ENCODE measurements at places on chromosomes 5 and 9.
A peak's percentile ranks its signal among the peaks of the same experiment; 100 is the strongest.

GRCh38 chr9:129174724-129175514 lies 3.1 kb downstream of the IER5L start:
- peak; percentile 83 for DNase-seq

- DNase-seq: no peak
These were observed 52.4 kb downstream of the RFX3 start for GRCh38 chr9:3473405-3473804.

GRCh38 chr5:45533663-45534062 lies 162.5 kb downstream of the HCN1 start:
- DNase-seq: no peak

- DNase-seq: no peak
These were observed 155.9 kb upstream of the SHB start for GRCh38 chr9:38224941-38225340.

DNA sequence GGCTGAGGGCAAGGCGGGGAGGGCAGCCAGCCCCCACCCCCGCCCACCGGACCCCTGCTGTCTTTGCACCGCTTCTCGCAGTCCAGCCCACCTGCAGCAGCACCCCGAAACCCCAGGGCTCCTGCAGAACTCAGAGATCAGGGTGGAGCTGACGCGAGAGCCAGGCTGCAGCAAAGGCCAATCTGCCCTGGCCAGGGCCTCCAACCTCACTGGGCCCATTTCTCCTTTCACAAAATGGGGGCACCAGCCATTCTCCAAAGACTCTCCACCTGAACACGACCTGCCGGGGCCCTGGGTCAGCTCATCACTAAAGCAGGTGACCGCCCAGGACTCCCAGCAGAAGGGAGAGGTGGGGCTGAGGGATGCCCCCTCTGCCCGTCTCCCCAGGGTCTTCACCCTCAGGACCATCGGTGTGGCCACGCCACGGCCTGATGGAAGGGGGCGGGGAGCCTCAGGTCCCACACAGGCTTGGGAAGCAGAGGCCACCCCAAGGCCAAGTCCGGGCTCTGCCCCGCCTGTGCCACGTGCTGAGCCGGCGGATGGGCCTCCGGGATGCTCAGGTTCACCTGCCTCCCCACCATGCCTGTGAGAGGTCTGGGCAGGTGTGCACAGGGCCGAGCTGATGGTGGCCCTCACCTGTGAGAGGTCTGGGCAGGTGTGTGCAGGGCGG lies 13.1 kb downstream of the NACC2 start:
- no peak for DNase-seq

- DNase-seq: peak; percentile 93
These were observed 4.2 kb upstream of the ENTPD8 start for GRCh38 chr9:137445275-137445807.

GRCh38 chr9:123561046-123561445 lies 205.0 kb downstream of the CRB2 start:
- no peak for DNase-seq

- no peak for DNase-seq
These were observed 1333.9 kb upstream of the DMAC1 start for GRCh38 chr9:9133526-9133925.

DNA sequence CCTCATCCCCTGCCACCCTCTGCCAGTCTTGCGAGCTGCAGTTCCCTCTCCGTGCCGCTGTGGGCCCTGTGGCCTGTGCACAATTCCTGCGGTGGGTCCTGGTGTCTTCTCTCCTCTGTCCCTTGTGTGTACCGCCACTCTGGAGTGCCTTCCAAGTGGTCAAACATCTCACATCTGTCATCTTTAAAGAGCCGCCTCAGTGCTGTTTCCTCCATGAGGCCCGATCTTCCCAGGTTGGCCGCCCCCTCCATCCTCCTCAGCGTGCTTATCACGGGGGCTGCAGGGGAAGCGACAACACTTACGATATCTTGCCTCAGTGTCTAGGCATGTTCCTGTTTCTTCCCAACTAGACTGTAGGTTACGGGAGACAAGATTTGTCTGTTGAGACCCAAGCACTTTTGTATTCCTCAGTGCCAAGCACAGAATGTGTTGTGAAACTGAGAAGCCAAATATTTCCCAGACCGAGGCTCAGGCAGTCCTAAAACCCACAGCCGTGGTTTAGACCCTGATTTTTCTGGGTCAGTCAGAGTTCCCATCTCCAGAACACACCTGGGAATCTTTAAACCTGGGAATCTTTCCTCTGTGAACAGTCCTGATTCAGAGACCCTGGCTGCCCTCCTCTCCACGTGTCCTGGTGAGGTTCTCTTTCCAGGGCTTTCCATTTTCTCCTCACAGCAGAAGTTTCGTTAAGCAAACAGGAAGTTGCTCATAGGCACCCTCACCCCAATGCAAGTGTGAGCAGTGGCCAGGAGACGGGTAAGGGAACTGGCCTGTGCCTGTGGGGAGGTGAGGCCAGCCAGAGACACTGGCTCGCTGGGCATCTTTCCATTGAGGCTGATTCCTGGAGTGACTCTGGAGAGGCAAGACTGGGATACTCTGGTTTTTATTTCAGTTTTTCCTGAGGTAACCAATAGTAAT lies 28.8 kb downstream of the SLC46A2 start:
- DNase-seq: no peak

DNA sequence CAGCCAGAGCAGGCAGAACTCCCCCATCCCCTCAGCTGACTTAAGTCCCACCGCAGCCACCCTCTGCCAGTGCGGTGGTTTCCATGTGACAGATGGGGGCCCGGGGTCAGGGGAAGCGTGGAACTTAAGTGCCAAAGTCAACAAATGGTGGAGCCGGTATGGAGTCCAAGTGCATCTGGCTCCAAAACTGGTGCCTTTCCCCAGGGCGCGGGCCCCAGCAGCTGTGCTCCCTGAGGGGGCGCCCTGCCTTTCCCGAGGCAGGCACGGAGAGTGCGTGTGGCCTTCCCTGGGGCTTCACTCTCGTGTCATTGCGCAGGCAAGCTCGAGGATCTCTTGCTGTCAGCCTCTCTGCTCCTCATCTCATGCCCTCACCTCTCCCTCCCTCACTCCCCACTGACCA lies 33.8 kb downstream of the SLC46A2 start:
- no peak for DNase-seq

DNA sequence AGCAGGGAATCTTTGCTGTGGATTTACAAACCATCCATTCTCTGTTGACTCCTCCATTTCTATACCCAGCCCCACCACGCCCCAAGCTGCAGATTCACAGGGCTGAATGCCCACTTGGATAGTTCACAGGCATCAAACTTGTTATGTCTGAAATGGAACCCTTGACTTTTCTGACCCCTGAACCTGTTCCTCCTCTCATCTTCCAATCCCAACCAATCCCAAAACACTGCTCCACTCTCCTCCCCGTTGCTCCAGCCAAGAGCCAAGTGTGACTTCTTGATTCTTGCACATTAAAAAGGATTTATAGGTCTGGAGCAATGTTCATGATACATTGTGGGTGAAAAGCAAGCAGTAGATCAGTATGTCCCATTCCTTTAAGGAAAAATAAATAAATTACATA lies 145.6 kb downstream of the DAB2IP start:
- DNase-seq: no peak

DNA sequence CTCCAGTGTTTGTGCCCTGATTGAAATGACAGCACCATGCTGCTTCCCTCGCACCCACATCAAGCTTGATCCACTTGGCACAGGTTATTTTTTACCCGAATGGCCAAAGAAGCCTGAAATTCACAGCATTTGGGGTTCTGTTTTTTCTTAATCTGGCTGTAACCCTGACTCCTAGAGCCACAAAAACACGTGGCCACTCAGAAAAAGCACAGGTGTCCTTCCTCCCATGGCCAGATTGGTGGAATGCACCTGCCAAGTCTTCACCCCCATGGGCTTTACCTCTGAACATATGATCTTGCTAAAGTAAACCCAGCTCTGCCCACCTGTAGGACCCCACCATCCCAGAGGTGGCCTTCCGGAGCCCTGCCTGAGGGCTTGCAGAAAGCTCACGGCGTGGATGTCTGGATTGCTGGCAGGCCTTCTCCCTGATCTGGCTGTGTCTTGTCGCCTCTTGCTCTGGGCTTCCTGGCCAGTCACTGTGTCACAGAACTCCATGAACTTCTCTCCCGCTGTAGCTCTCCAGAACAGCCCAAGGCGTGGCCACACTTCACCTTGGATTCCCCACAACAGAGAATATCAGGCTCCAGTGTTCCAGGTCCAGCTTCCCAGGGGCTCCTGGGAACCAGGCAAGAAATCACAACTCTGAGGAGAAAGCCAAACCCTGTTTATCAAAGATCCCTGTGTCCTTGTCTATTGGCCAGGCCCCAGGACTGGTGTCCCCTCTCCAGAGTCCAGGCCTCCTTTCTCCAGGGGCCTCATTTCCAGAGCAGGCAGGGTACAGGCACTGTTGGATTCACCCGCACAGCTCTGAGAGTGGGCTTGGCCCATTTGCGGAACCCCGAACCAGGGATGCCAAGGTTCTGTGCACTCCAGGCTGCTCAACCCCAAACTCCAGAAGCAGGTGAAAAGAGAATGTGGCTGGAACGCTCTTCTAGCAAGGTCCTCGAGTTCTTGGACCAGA lies 272.5 kb downstream of the SYK start:
- no peak for DNase-seq

GRCh38 chr9:94081435-94081834 lies 2.8 kb upstream of the PTPDC1 start:
- DNase-seq: no peak

- no peak for DNase-seq
These were observed 74.2 kb downstream of the ST8SIA4 start for GRCh38 chr5:100828898-100829356.

- no peak for DNase-seq
These were observed 189.1 kb upstream of the CCNG1 start for GRCh38 chr5:163248333-163248732.

- DNase-seq: no peak
These were observed 329.0 kb upstream of the PANK3 start for GRCh38 chr5:168908207-168908606.

DNA sequence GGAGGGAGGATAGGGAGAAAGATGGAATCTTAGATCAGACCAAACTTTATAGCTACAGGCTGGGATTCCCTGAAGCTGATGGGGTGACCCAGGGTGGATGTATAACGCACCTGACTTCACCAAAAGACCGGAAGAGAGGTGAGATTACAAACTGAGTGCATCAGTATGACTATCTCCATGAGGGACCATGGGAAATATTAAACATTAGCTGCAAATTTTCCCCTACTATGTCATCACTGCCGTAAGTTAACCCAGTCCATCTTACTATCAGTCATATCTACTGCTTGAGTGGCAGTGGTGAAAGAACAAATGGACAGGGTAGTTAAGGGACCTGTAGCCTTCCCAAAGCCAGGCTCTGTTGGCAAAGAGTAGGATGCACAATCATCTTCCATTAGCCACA lies 368.3 kb downstream of the EFNA5 start:
- no peak for DNase-seq

DNA sequence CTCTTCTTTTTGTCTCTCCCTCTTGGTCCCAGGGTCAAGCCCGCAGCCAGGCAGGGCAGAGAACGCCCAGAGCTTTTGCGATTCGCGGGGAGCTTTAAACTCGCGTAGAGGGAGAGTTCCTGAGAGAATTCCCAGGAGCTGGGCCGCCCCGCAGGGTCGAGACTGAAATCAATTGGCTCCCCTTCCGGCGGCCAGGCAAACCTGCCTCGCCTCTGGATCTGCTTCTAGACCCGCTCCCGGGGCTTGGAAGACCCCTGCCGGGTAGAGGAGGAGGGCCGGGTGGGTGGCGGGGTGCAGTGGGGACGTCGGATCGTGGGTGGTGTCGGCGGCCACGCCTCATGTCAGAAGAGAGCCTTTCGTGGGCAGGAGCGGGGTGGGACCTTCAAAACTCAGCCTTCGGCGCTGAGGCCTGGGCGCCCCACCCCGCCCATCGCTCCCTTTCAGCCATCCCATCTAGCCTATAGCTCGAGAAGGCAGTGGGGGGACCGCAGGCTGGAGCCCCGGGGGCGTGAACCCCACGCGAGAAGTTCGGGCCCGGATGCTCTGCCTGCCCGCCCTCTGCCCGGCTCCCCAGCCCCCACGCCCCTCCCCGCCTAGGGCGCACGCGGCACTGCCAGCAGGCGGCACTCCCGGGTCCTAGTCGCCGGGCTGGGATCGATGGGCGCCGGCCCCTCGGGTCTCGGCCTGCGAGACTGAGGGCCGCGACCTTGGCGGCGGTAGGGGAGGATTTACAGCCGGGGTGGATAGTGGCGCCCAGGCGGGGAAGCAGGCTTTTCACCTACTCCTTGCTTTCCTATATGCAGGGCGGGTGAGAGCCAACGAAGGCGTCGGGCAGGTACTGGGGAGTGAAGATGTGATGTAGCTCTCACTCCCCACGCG lies 6.1 kb downstream of the PRDM6 start:
- no peak for DNase-seq

DNA sequence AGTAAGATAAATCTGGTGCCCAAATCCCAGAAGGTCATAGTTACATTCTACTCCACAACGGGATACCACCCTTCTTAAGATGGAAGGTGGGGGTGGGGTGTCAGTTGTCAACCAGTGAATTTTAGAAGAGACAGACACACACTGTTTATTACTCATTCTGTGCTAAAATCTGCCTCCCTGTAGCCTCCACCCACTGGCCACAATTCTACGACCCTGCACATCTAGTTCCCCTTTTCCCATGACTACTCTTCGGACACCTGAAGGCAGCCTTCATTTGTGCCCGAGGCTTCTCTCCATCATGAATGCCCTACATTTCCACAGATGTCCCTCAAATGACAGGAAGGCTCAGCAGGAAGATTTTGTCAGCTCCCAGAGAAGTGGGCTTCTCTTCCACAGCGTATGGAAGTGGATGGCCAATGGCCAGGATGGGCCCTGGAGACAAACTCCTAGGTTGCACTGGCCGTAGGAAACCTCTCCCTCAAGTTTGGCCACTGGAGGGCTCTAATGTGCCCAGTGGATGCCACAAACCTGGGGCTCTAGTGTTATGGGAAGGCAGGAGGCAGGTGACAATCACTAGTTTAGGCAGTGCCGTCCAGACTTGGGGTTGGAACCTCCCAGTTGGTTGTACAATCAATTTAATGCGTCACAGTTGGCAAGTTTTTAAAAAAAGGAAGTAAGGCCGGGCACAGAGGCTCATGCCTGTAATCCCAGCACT lies 46.6 kb downstream of the PTPN3 start:
- DNase-seq: no peak

DNA sequence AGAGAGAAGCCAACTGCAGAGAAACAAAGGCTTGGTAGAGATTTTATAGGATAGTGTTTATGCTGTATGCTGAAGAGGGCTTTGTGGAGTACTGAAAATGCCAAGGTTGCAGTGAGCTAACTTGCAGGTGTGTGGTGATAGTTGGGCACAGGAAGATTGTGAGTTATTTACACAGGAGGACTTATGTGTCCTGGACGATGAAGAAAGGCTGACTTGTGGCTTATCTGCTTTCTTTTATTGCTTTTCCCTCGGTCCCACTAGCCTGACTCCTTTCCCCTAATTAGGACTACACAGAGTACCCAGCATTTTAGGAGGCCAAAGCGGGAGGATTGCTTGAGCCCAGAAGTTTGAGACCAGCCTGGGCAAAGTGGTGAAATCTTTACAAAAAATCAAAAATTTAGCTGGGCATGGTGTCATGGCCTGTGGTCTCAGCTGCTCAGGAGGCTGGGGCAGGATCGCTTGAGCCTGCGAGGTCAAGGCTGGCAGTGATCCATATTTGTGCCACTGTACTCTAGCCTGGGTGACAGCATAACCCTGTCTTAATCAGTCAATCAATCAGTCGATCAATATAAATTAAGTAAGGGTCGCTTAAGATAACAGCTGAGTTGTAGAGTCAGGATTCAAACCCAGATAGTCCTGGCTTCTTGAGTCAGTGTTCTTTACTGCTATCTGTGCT lies 61.9 kb downstream of the UBE2R2 start:
- DNase-seq: no peak

- DNase-seq: no peak
These were observed 22.4 kb downstream of the CXXC5 start for GRCh38 chr5:139670369-139671095.

- no peak for DNase-seq
These were observed 27.2 kb upstream of the ZFR start for GRCh38 chr5:32471784-32472183.

All from colonic mucosa (tissue), 4 donors.